ENCODE measurements at places on chromosomes 5 and 9.

DNA sequence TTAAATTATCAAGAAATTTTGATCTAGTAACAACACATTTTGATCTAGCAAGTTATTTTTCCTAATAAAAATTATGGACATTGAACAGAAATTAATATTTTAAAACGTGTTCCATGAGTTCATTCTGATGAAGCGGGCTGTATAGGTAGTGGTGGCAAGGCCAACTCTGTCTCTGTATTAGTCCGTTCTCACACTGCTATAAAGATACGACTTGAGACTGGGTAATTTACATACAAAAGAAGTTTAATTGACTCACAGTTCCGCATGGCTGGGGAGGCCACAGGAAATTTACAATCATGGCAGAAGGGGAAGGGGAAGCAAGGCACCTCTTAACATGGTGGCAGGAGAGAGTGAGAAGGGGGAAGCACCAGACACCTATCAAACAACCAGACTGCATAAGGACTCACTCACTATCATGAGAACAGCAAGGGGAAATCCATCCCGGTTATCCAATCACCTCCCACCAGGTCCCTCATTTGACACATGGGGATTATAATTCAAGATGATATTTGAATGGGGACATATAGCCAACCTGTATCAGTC lies 61.2 kb downstream of the TMEM232 start:
- no peak for DNase-seq

GRCh38 chr5:144304688-144305087 lies 134.0 kb downstream of the KCTD16 start:
- no peak for DNase-seq

- DNase-seq: no peak
These were observed 12.3 kb upstream of the PPP2R2B start for GRCh38 chr5:146890731-146891440.

DNA sequence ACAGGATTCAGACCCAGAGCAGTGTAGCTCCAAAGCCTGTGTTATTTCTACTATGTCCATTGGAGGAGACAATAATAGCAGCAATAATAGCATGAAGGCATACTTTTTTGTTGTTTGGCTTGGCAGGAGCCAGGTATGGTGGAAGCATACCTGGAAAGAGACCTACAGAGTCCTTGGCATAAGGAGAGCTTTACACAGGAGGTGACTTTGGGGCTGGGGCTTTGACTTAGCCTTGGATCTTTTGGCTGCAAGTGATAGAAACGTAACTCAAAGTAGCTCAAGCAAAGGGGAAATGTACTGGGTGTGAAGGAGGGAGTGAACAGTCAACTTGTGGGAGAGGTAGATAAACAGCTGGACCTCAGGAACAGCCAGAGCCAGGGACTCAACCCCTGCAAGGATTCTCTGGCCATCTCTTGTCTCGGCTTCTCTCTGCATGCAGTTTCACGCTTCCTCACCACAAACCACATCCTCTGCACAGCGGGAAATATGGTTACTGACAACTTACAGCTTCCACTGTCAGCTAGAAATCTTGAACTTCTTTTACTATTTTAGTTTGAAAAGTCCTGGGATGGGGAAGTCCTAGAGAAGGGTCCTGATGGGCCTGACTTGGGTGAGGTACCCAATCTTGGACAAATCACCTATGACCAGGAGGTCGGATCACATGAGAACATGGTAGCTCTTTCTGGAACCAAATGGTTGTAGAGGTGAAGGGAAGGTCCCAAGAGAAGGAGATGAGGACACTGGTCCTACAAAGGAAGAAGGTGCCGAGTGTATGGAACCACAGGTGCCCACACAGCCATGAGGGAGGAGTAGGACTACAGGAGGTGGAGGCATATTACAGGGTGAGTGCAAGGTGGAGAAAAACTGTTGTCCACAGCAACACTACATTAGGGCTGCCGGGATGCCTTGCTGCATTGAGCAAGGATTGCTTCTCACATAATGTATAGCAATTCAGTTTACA lies 47.0 kb upstream of the TGFBR1 start:
- DNase-seq: peak; percentile 79

- no peak for DNase-seq
These were observed 6.0 kb downstream of the RAPGEF6 start for GRCh38 chr5:131628990-131629389.

GRCh38 chr5:68067976-68068603 lies 147.5 kb upstream of the PIK3R1 start:
- DNase-seq: no peak

DNA sequence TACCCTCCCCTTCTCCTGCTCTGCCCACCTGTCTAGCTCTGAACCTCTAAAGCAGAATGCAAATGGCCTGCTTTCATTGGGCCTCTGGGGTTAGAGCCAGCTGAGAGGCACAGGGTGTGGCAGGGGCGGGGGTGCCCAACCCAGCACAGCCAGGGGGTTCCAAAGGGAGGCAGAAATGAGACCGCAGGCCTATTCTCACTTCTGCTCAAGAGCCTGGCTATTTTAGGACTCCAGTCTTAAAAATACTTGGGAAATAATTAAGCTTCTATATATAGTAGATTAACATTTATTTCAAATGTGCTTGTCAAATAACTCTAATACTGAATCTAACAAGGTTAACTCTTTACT lies 5.7 kb downstream of the QSOX2 start:
- DNase-seq: no peak

DNA sequence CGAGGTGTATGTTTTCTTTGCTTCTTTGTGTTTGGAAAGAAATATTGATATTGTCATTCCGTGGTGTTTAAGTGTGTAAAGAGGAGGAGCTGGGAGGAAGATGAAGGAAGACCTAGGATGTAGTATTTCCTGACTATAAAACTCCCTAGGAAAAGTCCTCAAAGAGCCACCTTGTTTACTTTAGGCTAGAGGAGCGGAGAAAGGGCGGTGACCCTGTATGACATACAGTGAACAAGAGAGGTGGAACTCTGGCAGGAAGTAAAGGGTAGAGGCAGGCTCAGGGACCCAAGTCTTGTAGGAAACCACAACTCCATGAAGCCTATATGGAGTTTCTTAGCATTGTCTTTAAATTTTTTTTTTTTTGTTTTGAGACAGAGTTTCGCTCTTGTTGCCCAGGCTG lies 303.9 kb downstream of the DOCK8 start:
- DNase-seq: no peak

- DNase-seq: no peak
These were observed 807.0 kb downstream of the TLE4 start for GRCh38 chr9:80378669-80379293.

DNA sequence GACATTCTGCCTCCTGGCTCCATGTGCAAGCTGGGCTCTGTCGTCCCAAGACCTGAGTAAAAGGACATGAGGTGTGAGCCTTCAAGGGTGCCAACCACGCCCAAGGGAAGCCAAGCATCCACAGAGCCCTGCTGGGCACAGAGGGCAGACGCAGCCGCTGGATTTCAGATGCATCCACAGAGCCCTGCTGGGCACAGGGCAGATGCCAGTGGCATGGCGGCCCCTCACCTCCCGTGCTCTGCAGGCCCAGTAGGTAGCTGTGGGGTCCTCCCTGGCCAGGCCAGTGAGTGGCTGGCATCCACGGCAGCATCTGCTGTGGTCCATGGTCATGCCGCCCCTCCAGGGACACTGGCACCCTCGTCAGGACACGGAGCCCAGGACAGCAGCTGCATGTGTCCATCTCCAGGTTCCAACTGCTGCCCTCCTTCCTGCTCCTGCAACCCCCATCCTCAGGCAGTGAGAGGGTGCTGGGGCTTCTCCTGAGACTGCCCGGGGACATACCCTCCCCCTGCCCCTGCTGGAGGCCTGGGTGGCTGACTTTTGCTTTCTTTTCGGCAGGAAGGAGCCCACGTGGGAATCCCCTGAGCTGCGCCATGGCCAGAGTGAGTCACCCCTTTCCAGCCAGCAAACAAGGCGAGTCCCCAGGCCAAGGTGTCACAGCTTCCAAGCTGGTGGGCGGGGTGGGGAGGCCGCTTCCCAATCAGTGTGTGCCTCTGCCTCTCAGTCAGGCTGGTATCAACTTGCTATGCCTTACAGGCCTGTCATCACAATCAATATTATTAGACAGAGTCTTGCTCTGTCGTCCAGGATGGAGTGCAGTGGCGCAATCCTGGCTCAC lies 4.0 kb upstream of the TRAF2 start:
- peak; percentile 97 for DNase-seq

- DNase-seq: no peak
These were observed 9.3 kb upstream of the ACSL6 start for GRCh38 chr5:132020568-132021339.
